Astrocyte of the hippocampus (primary cell): ENCODE measurements at places on chromosomes 16 and 17.

DNA sequence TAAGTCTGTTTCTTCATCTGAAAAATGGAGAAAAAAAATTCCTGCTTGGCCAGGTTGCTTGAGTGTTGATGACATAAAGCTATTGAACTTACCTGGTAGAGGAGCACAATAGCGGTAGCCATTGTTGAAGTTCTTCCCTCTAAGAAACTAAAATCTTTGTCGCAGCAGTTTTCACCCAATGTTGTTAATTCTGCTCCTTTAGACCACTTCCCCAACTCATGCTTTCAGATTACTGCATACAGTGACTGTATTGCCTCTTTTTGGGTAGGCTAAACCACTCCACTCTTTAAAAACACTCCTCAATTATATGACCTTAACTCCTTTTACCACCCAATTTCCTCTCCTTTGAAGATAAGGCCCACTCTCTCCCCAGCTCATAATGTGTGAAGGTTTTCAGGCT is 35.7 kb upstream of the CCL2 start:
- DNase-seq = no peak

GRCh38 chr16:69928856-69929400 is 22.2 kb upstream of the CLEC18A start:
- no peak for DNase-seq

DNA sequence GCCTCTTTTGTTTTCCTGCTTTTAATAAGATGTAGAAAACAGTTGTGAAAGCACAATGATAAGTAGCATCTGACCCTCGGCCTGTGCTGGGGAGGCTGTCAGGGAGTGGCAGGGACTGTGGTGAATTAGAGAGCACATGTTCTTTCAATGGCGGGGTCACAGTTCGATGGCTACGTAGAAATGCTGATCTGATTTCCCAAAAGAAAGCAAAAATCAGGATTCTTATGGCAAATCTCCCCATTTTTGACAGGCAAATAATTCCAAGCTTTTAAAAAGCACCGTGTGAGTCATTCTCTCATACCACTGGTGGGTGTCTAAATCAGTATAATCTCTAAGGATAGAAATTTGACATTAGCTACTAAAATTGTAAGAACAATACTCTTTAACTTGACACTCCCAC is 4.2 kb upstream of the MAPK7 start:
- DNase-seq = no peak

- DNase-seq = no peak
These were observed 36.3 kb downstream of the MARF1 start for GRCh38 chr16:15606518-15607220.

DNA sequence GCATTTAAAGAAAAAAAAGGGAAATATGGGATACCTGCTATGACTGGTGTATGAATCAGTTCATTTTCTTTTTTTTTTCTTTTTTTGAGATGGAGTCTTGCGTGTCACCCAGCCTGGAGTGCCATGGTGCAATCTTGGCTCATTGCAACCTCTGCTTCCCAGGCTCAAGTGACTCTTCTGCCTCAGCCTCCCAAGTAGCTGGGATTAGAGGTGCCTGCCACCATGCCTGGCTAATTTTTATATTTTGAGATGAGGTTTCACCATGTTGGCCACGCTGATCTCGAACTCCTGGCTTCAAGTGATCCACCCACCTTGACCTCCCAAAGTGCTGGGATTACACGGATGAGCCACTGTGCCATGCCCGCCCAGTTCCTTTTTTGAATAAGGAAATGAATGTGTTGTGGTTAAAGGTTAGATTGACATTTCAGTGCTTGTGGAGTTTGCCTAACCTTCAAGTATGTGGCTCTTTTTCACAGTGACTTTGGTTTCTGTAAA is 7.7 kb downstream of the HAPSTR1 start:
- DNase-seq = peak; percentile 50

- DNase-seq = no peak
These were observed 76.1 kb upstream of the MED9 start for GRCh38 chr17:17400566-17401184.

GRCh38 chr17:83192161-83192788 is 112.9 kb downstream of the METRNL start:
- peak; percentile 52 for DNase-seq

DNA sequence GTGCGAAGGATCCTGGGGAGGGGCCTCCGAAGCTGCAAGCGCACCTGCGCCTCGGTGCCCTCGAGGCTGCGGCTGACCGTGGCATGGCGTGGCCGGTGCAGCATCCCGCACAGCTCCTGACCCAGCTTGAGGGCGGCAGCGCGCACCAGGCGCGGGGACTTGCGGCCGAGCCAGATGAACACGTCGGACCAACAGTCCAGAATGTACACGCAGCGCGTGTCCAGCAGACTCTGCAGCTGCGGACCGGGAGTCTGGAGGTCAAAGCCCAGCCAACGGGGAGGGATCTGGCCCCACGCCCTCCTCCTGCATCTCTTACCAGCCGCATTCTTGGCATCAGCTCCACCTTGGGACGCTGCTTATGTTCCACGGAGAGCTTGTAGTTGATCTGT is 10.9 kb downstream of the FLII start:
- peak; percentile 23 for DNase-seq

DNA sequence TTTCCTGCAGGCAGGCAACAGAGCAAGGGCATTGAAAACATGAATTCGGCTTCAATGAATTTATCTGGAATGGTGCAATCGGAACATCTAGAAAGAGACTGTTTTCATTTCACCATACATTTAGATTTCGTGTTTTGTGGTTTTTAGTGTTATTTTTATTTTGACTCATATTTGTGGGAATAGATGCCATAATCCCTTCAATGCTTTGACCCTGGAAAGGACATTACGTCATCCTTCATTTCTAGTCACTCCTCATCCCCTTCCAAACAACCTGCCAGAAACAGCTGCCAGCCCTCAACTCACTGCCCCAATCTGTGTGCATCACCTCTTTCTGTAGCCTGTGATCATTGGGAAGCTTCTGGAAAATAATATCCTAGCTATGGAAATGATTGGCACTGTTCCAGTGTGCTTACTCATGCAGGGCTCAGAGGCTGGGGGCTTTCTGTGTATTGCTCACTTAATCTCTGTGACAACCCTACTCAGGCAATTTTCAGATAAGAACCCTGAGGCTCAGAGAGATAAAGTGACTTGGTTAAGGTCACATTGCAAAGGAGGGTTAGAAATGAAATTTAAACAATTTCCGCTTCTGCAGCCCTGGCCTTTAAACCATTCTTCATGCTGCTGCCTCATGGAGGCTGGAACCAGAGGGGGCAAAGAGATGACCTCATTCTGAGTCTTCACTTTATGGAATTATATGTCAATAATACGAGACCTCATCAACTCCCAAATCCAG is 9.5 kb upstream of the KSR1 start:
- peak; percentile 78 for DNase-seq

DNA sequence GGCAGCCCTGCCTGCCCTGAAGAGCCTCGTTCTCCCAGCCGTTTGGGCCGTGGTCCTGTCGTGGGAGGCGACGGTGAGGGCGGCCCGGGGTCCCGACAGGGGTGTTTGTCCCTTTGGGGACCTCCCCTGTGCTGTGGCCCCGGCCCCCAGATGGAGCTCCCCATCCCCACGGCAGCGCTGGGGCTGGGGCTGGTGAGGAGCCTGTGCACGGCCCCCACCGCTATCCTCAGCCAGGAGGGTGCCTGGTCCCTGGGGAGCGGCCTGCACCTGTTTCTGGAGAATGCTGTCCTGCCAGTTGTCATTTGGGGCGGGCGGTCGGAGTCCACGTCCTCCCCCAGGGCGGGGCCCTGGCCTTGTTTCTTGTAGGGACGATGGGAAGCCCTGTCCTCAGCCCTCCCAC is 6.6 kb downstream of the CAPN15 start:
- no peak for DNase-seq

- DNase-seq = no peak
These were observed 45.5 kb downstream of the C16orf82 start for GRCh38 chr16:27112093-27112811.
